ENCODE measurements at places on chromosomes 6 and 20.

GRCh38 chr20:16004108-16004854 lies 569.0 kb downstream of the KIF16B start:
- DNase-seq, result no peak

GRCh38 chr6:142301651-142302391 lies at the start of gene ADGRG6:
ADGRG6 (plus strand) TSS chr6:142302007; CDS start chr6:142302330, 323 bp downstream.
- peak; percentile 23 for DNase-seq

DNA sequence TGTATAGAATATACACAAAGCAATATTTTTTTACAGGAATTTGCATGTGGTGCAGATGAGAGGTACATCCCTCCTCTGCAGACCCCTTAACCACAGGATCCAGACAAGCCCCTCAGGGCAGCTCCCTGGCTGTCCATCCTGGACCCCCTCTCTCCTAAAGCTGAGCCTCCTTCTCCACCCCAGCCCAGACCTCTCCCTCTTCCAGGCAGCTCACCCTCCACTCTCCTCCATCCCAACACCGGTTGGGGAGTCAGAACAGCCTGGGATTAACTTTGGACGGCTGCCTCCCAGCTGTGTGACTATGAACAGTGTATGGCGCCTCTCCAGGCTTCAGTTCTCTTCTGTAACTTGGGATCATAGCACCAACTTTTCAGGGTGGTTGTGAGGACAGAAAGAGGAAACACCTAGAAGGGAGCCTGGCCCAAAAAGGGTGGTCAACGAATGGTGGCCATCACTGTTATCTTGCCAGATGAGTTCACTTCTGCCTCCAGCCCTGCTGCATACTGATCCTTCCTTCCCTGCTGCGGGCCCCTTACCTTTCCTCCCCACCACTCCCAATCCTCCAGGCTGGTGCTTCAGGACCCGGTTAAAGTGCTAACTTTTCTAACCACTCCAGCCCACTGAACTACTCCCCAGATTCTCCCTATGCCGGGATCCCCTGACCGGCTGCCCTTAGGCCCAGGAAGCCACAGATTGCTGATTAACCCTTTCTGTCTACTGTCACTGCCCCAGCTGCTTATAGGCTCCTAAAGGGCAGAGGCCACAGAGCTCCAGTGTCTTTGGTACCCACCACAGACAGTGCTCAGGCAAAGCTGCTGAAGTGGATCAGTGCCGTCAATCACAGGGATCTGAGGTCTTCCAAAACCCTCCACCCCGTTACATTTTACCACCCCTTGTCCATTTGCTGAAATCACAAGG lies 55.9 kb downstream of the GPR6 start:
- no peak for DNase-seq

DNA sequence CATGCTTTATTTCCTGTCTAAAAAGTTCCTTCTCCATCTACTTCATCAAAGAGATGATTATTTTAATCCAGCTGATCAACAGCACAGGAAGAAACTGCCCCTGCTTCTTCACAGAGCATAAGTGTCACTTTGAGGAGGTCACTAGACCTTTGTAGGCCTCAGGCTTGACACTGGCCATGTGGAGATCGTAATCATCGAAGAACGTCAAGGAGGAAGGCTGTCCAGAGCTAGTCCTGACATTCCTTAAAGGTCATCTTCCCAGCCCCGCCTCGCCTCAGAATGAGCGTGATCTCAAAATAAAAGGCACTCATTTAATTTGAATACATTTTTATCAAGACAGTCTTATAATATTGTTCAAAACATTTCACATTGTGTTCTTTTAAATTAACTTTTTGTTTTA lies 445.7 kb upstream of the CDH4 start:
- no peak for DNase-seq
